ENCODE measurements at places on chromosomes 5 and 9. TPM values are rescaled to one million over a fixed set of nuclear protein-coding genes. Genes with fewer than 3 reads are reported as not detected.

Gene P4HA2
- 337 TPM for total RNA-seq

Gene MEF2C
- total RNA-seq, result 3.4 TPM

Gene CORO2A
- 0.86 TPM for total RNA-seq

Gene OR1N2
- total RNA-seq, result not detected

Gene LYRM7
- 8.5 TPM for total RNA-seq

GRCh38 chr5:81575924-81576323 lies 175.0 kb downstream of the SSBP2 start:
- DNase-seq, result no peak

DNA sequence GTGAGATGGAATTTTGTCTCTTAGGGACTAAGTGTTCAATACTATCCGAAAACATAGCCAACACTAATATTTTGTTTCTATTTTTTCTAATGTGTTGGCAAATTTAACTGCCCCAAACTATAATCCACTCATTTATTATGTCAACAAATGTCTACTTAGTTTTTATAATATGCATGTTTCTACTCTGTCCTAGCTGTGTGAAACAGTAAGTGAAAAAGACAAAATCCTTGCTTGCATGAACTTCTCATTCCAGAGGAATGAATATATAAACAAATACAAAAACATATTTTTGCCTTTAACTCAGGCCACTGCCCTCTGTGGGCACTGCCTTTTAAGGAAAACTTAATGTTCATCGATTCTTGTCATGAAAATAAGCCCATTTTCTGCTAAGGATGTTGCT lies 1275.4 kb upstream of the CDH18 start:
- no peak for DNase-seq

DNA sequence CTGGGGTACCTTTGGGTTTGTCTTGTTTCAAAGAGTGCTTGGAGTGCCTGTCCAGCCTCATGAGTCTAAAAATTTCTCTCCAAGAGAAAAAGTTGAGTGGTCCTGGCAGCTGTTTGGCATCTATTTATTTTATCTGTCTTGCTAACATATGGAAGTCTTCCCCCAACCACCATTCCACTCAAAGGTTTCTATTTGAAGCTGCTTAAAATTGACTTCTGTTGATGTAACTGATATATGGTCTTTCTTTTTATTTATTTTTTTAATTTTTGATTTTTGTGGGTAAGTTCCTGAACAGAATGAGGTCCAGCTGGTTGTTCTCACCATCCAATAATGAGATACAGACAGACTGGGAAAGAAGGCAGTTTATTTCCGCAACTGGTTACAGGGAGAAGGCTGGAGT lies 178.7 kb upstream of the SGCD start:
- no peak for DNase-seq

GRCh38 chr9:105979290-105979689 lies 284.9 kb downstream of the TMEM38B start:
- DNase-seq, result no peak

Measured in GM23248 (cell line).